ENCODE measurements at places on chromosomes 5 and 9.

DNA sequence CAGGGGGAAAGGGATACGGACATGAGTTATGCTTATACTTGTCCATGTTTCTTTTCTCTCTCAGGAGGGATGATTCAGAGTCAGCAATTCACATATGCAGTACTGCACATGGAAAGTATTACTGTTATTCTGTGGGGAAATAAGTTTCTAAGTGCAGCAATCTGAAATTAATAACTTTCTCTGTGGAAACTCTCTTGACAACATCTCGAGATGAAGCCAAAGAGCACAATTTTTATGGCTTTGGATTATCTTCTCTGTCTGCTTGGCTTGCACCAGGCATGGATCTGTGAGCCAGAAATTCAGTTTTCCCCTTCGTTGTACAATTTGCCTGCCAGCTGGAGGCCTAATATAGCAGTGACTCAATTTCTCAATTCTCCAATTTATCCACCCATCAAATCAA, 2.5 kb upstream of the NDFIP1 start:
- DNase-seq, result no peak

- no peak for DNase-seq
These were observed 165.3 kb upstream of the NREP start for GRCh38 chr5:111922344-111922743.

GRCh38 chr9:18793122-18793521, 239.9 kb downstream of the SAXO1 start:
- DNase-seq, result no peak

GRCh38 chr9:98504298-98505282, 204.1 kb downstream of the GABBR2 start:
- no peak for DNase-seq

DNA sequence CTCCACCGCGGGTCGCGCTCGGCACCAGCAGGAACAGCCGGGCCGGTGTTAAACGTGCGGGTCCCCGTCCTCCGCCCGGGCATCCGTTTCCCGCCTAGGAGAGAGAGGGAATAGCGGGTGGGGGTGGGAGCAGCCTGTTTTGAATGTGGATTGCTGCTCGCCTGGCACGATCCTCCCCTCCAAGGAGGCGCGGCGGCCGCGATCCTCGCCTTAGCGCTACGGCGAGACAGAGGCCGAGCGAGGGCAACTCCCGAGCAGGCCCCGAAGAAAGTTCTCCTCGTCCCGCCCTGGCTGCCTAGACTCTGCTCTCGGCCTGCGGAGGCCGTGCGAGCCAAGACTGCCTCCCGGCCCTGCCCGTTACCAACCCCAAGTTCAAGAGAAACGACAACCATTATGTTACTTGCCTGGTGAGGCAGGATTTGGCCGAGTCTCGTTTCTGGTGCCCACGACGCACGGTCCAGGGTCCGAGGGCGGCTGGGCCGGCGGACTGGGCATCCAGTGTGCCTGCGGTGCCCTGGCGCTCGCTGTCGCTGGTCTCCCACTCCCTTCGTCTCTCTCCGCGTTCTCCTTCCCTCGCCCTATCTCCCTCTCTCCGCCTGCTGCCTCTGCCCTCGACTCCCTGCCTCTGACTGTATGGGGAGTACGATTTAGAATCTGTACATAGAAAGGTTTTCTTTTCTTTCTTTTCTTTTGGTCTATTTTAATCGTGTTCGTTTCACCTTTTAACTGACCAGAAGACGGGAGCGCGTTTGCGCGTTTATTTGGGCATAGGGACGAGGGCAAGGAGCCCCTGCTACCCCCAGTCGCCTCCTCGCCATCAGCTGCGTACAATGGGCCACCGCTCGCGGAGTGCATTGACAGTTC, 724 bp downstream of the NR2F1-AS1 start:
- DNase-seq, result no peak

DNA sequence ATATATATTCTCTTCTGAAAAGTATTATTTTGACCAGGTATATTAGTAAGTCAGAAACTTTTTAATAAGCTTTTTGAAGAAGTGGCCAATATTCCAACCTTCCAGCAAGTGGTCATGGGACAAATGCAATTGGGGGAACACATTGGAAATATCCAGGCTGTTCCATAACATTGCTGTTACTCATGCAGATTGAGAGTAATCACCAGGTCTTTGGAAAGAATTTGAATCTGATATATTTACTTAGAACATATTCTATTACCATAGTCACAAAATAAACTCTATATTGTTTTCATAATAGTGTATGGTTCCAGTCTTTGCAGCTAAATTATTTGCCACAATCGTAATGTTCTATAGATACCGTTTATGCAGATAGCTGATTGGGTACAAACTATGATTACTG, 102.8 kb downstream of the TAF11L14 start:
- no peak for DNase-seq

GRCh38 chr5:68339921-68340321, 124.4 kb downstream of the PIK3R1 start:
- no peak for DNase-seq

GRCh38 chr9:125147401-125147951, 4.1 kb upstream of the SCAI start:
- DNase-seq, result no peak

DNA sequence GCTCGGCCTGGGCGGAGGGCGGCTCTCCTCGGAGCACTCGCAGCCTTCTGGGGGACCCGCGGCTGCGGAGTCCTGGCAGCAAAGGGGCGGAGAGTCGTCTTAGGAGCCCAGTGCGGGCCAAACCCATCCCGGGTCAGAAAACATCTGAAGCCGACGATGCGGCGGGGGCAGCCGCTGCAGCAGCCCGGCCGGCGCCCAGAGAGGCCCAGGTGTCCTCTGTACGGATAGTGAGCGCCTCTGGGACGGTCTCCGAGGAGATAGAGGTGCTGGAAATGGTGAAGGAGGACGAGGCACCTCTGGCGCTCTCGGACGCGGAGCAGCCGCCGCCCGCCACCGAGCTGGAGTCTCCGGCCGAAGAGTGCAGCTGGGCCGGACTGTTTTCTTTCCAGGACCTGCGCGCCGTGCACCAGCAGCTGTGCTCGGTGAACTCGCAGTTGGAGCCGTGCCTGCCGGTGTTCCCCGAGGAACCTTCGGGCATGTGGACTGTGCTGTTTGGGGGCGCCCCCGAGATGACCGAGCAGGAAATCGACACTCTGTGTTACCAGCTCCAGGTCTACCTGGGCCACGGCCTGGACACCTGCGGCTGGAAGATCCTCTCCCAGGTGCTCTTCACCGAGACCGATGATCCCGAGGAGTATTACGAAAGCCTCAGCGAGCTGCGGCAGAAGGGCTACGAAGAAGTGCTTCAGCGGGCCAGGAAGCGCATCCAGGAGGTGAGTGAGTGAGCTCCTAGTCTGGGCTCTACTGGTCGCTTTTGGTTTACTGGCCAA, 1.2 kb downstream of the JMY start:
- DNase-seq, result peak; percentile 20

GRCh38 chr9:26133537-26133936, 455.3 kb upstream of the TUSC1 start:
- DNase-seq, result no peak

- DNase-seq, result no peak
These were observed 30.8 kb upstream of the SARDH start for GRCh38 chr9:133768859-133769510.

GRCh38 chr5:66643387-66643786, 47.2 kb downstream of the MAST4 start:
- DNase-seq, result no peak

DNA sequence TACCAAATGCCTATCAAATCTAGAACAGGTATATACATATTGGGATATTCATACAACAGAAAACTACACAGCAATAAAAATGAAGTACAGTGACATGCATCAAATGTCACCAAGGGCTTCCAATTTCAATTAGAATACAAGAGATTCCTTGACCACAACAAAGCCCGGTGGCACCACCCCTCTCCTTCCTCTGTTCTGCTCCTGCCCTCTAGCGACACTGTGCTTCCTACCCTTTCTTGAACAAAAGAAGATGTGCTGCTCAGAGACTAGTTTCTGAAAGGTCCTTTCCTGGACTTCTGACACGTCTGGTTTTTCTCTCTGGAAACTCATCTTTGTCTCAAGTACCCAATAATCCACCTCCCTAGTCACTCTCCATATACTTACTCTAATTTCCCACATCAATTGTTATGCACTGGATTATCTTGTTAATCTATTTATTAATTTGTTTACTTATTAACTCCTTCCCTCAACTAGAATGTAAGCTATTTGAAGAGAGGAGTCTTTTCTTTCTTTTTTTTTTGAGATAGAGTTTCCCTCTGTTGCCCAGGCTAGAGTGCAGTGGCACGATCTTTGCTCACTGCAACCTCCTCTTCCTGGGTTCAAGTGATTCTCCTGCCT, 70.4 kb upstream of the CTSV start:
- DNase-seq, result no peak

DNA sequence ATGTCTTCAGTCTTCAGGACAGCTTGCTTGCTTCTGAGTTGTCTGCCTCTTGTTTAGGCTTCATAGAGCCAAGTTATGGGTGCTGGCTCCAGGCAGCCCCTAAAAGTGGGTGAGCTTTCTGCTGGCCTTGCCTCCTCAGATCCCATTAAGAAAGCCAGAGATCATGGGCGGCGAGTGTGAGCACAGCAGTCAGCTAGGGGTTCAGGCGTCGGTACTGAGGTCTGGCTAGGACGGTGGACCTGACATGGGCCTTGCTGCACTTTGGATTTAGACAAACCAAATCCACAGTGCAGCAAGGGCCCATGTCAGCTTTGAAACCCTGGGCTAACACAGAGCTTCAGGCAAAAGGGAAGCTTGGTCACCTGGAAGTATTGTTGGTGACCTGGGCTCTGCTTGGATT, 17.6 kb downstream of the PSAT1 start:
- no peak for DNase-seq

DNA sequence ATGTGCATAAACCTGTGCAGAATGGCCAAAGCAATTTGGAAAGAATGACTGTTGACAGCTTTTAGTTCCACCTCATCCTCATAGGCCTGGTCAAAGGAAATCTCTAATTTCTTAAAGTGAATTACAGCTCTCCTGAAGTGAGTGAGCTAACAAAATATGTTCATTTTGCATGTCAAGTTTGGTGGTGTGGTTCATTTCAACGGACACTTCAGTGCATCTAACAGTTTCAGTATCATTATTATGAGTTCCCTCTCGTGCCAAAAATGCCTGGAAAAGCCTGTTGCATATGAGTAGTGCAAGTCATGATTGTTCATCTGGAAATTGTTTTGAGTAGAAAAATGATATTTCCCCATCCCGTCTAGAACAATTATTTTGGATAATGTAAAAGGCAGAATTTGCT, 53.2 kb upstream of the HMHB1 start:
- DNase-seq, result no peak

- DNase-seq, result no peak
These were observed 1.1 kb downstream of the NIPAL4 start for GRCh38 chr5:157460921-157461792.

- DNase-seq, result no peak
These were observed 1050.0 kb upstream of the CDH10 start for GRCh38 chr5:25694801-25695200.

- no peak for DNase-seq
These were observed 210.6 kb downstream of the AUH start for GRCh38 chr9:91150998-91151717.

GRCh38 chr5:73188764-73189531, 16.0 kb downstream of the TMEM174 start:
- no peak for DNase-seq

DNA sequence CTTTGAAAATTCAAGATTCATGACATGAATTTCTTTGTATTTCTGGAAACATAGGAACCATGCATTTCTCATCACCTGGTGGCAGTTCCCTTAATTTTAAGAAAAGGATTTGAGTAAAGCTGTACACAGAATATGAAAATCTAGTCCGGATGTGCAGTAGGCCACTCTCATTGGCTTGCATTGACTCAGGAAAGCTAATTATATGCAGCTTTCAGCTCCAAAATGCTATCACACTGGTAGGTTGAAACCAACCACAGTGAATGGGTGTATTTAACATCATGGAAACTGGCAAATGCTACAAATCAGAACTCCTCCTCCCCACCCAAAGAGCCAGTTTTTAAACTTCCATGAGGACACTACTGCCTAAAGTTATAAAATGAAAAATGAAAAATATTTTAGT, 161.6 kb upstream of the FBXL17 start:
- no peak for DNase-seq

GRCh38 chr5:95908799-95909198, 52.9 kb downstream of the ELL2 start:
- DNase-seq, result no peak

- no peak for DNase-seq
These were observed 103.8 kb upstream of the SLC1A3 start for GRCh38 chr5:36502608-36503007.

DNA sequence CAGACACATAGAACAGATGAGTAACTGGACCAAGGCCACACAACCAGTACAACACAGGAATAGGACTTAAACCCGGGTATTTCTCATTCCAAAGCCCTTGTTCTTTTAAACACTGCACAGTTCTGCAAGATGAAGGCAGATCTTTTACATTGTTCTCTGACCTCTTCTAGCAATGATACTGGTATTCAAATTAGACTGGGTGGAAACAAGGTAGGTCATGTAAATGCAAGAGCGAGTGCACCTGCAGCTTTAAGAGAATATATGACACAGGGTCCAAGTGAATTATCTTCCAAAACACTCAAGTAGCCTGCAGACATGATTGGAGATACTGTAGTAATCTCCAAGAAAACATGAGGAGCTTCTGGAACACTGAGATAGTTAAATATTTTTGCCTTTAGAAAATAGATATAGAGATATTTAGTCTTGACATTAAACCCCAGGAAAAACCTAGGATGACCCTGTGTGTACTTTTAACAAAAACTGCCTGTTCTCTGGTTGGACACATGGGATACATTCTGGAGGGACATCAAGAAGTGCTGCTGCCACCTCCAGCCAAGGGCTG, 130.6 kb upstream of the EPB41L4A start:
- DNase-seq, result no peak

- no peak for DNase-seq
These were observed 30.9 kb downstream of the LNPEP start for GRCh38 chr5:96966801-96967200.

DNA sequence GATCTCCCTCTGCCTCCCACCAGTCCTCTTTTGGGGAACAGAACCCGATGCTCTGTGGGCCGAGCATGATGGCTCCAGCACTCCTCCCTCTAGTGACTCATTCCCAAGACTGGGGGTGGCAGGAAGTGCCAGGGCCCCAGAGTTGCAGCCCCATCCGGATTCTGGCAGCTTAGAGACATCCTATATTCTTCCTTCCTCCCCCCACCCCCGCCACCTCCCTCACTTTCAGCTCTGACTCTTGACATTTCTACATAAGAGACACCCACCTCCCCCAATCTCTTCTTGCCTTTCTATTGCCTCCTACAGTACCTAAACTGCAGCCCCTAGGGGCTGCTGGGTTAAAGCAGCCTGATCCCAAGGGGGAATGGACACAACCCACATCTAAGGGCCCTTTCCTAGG, 47.1 kb upstream of the MATR3 start:
- DNase-seq, result no peak

GRCh38 chr9:127341152-127341551, 55.8 kb upstream of the SLC2A8 start:
- DNase-seq, result no peak
